ENCODE measurements at places on chromosomes 1 and 21.

DNA sequence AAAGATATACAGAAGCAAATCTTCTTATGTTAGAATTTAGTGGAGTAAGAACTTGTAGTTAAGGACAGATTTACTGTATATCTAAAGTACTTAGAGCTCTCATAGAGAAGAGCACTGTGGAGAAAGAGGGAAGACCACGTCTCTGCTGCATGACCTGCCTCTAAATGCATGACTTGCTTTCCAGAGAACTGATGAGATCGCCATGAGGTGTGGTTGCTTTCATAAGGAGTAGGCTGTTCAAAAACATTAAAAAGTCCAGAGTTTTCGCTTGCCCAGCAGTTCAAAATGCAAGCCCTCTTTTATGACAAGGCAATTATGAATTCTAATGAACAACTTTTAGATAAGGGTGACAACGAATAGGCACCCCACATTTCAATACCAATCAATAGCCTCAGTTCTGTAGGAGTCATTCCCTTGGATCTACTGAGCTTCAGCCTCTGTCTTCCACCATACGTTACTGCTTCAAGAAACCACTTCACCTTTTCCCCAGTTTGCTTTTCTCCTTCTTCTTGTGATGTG lies 24.9 kb downstream of the SLC30A10 start:
- no peak for DNase-seq

DNA sequence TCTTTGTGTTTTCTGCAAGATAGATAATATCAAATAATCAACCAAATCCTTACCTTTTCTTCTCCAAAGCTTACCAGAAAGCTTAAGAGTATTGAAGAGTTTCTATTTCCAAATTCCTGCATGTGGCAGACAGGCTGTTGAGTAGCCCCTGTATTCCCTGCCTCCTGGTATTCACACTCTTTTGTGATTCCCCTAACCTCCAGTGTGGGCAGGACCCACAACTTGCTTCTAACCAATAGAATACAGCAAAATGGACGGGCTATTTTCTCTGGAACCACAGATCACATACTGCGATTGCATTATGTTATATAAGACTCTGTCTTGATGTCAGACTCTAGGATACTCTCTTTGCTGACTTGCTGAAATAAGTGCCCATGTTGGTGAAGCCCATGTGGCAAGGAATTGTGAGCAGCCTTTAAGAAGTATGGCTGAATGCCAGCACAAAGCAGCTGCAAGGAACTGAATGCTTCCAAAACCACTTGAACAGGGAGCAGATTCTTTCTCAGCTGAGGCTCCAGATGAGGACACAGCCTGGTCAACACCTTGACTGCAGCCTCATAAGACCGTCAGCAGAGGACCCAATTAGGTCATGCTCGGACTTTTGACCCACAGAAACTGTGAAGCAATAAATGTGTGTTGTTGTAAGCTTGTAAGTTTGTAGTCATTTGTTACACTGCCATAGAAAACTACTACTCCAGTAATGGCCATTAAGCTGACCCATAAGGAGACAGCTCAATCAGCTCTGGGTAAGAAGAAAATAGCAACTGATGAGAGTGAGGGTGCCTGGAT lies 47.9 kb upstream of the PLXNA2 start:
- no peak for DNase-seq

- no peak for DNase-seq
These were observed 55.4 kb downstream of the HSF2BP start for GRCh38 chr21:43603641-43604504.

- DNase-seq, result no peak
These were observed 12.5 kb downstream of the PTPN22 start for GRCh38 chr1:113858982-113859381.

GRCh38 chr1:64701886-64702285 lies 43.0 kb upstream of the RAVER2 start:
- DNase-seq, result no peak

- no peak for DNase-seq
These were observed 68.5 kb upstream of the HSD17B7 start for GRCh38 chr1:162722036-162722435.

GRCh38 chr1:230012741-230013140 lies 54.3 kb upstream of the GALNT2 start:
- DNase-seq, result no peak
